ENCODE measurements at places on chromosomes 4 and X.

DNA sequence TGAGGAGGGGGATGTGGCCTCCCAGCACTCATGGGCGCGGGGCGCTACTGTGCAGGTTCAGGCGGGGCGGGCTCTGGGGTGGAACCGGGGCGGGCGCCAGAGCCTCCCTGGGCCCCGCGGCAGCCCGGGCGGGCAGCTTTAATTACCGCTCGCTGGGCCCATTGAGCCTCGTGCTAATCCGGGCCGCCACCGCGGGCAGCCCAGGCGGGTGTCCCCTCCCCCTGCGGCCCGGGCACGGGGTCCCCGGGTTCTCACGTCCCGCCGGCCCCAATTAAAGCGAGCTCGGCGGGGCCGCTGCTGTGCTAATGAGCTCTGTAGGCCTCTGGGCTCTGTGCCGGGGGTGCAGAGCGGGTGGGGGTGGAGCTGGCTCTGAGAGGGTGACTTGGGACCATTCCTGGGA lies 22.8 kb upstream of the FGFR3 start:
- no peak for DNase-seq

- DNase-seq: no peak
Observed at GRCh38 chrX:3990569-3990968, 277.1 kb upstream of the PRKX start.

- DNase-seq: peak; percentile 78
Observed at GRCh38 chr4:113682730-113683537, 78.6 kb downstream of the CAMK2D start.

DNA sequence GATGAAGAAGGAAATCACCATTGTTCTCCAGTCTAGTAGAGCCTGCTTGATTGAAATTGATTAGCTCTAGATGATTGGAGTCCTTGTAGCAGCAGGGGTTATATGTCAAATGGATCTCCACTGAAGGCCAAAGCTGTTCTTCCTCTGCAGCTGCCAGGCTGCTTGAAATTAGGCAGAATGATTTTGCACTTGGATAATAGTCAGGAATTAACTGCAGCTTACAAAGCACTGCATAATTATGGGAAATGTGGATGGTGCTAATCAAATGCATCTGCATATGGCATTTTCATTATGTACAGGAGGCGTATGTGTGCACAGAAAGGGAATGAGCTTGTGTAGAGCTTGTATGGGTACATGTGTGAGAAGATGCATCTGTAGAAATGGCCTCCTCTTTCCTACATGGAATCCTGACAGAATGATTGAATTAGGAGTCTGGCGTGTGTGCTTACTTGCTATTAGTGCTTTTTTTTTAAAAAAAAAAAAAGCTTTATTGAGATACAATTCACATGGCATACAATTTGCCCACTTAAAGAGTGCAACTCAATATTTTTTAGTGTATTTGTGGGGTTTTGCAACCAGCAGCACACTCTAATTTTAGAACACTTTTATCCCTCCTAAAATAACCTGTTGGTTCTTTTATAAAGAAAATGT lies 65.9 kb downstream of the TMEM131L start:
- no peak for DNase-seq

DNA sequence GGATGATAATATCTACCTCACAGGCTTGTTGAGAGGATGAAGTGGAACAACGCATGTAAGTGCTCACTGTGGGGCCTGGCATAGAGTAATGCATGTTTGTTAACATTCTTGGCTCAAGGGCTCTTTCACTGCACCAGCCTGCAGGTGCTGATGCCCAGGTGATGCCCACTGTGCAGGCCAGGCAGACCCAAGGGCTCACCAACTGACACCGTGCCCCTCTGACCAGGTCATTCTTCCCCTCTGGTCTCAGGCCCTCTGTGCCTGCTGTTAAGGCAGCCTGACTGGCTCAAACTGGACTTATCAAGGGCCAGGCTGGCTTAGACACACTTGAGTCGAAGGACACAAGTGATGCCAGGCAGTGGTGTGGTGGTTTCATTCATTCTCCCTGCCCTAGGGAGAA lies 90.5 kb downstream of the PJA1 start:
- DNase-seq: no peak

- no peak for DNase-seq
Observed at GRCh38 chr4:78922207-78922606, 17.0 kb downstream of the PAQR3 start.

DNA sequence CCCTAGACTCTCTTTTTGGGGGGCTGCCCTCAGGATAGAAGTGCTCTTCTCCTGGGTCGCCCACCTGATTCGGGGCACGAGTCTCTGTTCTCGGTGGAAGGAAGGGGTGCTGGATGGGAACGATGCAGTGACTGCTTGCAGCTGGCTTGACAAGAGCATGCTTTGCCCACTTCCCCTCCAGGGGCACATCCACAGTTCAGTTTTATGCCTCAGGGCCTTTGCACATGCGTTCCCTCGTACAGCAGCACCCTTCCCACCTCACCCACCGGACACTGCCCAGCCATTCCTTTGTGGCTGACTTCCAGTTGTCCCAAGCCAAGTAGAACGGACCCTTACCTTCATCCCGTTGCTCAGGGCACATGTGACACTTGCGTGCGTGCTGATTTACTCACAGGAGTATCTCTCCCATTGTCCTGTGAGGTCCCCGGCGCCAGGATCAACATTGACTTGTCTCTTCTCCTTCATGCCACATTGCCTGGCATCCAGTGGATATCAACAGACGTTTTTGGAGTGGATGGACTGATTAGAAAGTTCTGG lies 60.0 kb downstream of the C4orf50 start:
- DNase-seq: no peak

GRCh38 chr4:81833576-81833975 lies 361.9 kb upstream of the RASGEF1B start:
- no peak for DNase-seq

GRCh38 chr4:185468999-185469398 lies 2.5 kb downstream of the CCDC110 start:
- no peak for DNase-seq

DNA sequence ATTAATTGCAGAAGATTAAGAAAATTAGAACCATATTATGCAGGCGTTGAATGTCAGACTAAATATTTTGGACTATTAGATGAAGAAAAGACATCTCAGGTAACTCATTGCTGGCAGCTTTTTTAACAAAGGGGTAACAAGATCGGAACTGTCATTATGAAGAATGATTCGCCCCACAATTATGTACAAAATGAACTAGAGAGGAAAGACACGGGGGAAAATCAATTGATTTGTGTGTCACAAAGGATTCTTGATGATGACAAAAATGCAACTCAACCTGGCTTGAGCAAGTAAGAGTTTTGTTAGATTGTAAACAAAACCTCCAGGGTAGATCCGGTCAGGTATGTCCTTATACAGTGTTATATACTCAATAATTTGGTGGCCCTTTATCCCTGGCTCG lies 12.5 kb upstream of the DCLK2 start:
- DNase-seq: no peak

DNA sequence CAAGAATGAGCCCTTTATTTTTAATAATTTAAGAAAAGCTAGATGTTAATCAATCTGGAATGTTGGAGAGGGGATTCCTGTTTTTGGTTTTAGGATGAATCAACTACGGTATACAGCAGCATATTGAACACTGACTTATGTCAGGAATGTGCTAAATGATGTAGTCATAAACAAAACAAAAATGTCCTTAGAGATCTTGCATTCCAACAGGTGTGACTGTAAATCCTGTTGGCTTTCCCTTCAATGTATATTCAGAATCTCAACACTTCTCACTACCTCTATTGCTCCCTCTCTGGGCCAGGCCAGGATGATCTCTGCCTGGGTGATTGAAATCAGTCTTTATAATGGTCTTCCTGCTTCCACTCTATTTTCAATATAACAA lies 37.8 kb upstream of the BDH2 start:
- DNase-seq: no peak

DNA sequence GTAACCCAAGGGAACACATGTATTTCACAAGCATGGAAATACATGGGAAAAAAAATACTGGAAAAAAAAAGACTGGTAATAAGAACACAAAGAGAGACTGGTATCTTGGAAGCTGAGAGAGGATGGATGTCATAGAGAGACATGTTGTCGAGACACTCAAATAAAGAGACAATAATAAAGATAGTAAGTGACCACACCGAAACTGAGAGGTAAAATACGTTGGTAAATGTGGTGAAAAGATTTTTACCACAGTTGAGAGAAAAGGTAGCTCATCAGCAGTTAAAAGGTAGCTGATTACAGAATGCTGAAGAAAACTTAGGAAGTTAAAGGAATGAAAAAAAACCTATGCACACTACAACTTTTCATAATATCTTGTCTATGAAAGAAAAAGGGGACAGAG lies 81.1 kb downstream of the ARAP2 start:
- no peak for DNase-seq

GRCh38 chrX:154126101-154126500 lies 17.9 kb upstream of the OPN1LW start:
- no peak for DNase-seq

DNA sequence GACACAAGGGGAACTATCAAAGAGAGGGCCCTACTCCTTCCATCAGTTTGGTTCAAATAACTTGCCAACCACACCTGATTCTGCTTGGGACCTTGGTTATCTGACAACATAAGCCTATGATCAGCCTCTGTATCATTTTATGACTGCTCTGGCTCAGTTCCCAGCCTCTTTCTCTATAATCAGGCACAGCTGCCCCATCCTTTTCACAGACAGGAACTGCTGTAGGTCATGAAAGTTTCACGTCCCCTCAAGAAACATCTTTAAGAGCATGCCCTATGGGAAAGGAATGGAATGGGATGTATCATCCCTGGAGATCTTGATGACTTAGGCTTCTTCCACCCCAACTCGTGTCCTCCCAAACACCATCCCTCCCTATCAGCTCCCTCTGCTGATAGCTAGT lies 243.4 kb downstream of the AR start:
- no peak for DNase-seq

GRCh38 chrX:71128166-71128833 lies 9.9 kb downstream of the MED12 start:
- DNase-seq: no peak

GRCh38 chr4:54840992-54841768 lies 183.4 kb downstream of the KIT start:
- no peak for DNase-seq

DNA sequence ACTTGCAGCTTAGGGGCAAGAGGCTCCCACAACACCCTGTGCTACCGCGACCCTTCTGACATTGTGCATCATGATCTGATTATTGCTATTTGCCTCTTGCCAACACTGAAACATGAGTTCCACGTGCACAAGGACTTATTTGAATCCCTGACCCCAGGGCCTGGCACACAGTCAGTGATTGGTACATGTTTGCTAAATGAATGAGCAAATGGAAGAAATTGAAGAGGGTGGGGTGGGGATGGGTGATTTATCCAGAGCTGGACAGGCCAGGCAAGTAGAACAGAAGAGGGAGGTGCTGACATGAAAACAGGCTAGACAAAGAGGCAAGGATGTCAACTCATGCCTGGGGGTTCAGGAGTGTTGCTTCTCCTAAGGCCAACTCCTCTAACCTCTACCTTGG lies 24.9 kb upstream of the RPL39 start:
- no peak for DNase-seq

DNA sequence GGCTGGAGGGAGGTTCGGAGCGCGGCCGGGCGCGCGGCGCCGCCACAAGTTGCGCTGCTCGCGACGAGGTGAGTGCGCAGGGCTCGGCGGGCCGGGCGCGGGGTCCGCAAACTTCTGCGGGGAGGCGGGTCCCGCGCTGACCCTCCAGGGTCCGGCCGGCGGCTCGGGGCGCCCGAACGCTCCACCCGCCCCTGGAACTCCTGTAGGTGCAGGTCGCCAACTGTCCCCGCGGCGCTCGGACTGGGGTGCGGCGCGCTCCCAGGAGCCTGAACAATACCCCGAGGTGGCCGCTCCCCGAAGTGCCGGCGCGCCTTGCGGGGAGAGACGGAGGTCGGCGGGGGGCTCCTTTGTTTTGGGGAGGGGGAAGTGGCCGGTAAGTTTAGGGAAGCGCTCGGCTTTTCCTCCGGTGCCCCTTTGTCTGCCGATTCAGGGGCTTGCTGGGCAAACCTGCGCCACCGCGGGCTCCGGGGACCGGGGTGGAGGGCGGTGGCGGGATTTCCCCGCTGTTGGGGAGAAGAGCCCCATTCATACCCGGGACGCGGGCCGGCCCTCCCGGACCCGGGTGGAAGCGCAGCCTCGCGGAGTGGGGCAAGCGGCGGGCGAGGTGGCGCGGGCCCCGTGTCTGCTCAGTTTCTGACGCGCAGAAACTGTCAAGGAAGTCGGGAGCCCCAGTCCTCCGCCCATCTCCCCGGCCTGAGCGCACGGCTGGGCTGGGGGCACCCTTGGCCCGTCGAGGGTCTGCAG lies 694 bp downstream of the TBL1X start:
- DNase-seq: peak; percentile 23

DNA sequence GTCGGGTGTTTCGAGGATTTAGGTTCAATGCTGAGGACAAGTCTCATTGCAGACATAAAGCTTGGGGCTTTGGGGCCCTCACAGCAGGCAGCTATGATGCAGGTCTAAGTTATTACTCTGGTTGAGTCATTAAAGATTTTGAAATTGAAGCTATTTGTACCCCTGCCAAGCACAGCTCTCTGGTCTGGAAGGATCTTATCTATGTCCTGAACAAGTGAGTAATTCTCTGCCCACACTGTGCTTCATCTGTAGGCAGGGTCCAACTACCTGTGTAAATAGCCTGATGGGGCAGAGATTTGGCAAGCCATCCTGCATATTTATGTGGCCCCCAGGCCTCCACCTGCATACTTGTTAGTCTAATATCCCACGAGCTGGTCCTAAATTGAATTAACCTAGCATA lies 41.4 kb upstream of the MAGEA4 start:
- DNase-seq: no peak

DNA sequence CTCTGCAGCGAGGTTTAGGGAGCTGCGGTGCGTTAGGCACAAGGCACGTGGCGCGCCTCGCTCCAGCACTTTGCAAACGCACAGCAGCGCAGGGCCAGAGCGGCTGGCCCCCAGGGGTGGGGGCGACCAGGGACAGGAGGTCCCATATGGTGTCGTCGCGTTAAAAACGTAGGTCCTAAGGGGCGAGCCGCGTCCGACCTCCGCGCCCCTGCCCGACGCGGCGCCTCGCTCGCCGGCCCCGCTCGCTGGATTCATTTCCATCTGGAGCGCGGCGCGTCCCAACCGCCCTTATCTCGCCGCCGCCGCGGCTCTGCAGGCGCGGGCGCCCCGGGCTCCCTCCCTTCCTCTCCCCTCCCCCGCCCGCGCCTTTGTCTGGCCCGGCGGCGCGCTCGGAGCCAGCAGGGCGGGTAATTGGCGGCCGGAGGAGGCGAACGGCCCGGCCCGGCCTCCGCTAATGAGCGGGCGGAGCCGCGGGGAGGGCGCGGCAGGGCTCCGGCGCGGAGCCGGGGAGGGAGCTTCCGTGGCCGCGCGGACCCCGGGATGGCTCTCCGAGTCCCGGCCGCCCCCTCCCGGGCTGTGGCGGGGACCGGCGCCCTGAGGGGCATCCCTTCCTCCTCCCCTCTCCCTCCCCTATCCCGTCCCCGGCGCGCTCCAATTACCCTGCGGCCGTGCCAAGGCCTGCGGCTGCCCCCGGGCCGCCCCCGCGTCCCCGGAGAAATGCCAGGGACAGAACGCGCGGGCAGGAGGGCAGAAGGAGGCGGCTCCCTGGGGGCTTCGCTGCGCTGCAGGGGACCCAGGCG lies 409.0 kb downstream of the BCOR start:
- DNase-seq: peak; percentile 6

GRCh38 chr4:74716436-74716765 lies 77.9 kb downstream of the BTC start:
- DNase-seq: no peak

- peak; percentile 22 for DNase-seq
Observed at GRCh38 chrX:22063284-22063683, 31.2 kb downstream of the PHEX start.

- DNase-seq: no peak
Observed at GRCh38 chr4:37675587-37676290, 10.4 kb downstream of the RELL1 start.

GRCh38 chr4:122525865-122526264 lies 69.3 kb upstream of the IL2 start:
- no peak for DNase-seq

- DNase-seq: no peak
Observed at GRCh38 chrX:68420559-68420958, 12.7 kb downstream of the OPHN1 start.
